Inflammatory macrophage treated with lipopolysaccharide for 1 hour (primary cell): ENCODE measurements at places on chromosomes 7 and 10.

DNA sequence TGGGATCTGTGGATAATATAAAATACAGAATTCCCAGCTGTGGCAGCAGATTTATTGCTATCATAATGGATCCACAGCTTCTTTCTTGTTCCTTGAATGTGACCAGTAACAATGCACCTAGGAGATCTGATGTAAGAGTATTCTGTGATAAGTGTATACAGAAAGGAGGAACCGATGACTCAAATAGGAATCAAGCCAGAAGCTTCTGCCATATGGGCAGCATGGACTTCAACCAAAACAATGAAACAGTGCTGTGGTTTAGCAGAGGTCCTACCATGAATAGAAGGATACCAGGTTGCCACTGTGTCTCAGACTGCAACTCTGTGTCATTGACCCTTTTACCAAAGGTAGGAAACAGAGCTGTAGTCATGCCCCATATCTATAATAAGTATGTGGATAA is 81.8 kb downstream of the PTPRZ1 start:
- DNase-seq: no peak

DNA sequence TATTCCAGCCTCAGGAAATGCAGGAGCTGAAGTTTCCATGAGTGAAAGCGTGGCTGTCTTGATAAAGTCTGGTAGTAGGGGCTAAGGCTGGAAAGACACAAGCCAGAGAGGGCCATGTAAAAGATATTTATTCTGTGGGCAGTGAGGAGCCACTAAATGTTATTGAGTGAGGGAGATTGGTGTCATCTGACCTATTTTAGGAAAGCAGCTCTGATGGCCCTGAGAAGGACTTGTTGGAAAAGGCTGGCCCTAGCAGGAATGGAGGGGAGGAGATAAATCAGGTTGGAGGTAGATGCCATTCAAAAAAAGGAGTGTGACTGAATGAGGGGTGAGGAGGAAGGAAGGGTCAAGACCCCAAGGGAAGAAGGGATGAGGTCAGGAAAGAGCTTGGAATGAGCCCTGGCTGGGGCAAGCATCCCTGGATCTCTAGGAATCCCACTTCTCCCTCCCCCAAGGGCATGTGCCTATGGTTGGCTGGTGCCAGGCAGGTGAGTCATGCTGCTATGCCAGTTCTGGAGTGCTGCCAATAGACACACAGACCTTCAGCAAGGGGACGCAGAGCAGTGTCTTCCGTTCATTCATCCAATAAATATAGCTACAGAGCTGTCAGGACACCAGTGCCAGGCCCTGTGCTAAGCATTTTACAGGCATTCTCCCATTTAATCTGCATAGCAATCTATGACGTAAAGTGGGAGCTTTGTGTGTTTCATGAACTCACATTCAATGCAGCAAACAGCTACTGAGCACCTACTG is 2.0 kb downstream of the ANKRD2 start:
- DNase-seq: no peak

GRCh38 chr10:3935141-3935540 is 150.1 kb upstream of the KLF6 start:
- DNase-seq: no peak

DNA sequence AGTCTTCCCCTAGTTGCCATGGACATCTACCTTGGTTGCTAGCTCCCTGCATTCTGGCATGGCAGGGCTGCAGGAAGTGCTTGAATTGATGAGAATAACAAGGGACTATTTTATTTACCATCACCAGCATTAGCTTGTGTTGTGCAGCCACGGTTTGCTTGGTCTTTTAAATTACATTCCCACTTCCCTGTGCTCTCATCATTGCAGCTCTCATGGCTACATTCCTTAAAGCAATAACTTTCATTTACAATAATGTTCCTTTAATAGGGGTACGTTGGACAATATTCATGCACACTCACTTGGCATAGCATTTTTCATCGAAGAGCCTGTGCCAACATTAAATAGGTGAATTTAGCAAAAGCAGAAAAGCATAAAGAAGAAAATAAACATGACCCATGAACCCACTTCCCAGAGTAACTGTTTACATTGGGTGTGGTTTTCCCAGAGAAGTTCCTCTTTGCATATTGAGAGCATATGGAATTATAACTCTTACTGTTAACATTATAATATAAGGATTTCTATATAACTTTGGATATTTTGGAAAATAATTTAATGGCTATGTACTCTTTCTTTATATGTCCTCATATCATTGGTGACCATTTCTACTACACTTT is 113.2 kb upstream of the VWC2 start:
- DNase-seq: no peak

DNA sequence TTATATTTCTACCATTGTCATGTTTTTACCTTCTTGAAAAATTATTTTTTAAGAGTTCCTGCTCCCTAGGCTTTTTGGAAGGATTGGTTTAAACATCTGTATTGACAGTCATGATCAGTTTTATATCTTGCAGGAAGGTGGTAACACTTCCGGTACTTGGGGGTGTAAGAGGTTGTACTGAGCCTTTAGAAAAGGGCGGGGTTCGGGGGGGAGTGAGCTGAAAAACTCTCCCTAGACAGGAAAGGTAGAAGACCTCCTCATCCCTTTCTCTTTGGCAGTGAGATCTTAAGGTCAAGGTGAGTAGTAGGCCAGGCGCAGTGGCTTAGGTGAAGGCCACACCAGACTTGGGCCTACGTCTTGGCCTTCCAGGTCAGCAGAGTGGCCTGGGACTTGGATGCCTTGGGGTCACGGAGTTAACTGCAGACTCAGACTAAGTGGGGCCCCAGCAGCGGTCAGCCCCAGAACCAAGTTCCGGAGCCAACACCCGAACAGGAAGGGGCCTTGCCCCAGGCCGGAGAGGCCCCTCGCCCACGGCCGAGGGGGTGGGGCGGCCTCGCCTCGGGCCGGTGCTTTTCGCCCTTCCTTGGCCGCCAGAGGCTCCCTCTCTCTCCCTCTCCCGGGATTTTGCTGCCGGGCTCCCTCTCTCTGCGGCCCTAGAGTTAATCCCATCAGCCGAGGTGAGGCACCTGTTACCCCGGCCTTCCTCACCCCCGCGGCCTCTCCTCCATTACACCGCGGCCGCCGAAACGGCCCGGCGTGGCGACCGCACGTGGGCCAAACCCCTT is at the start of gene PPP1R9A:
PPP1R9A (plus strand) TSS at position 569 of the 785 bp plus-strand sequence. CDS start 2,520 bp downstream, outside the sequence.
- peak; percentile 1 for DNase-seq

DNA sequence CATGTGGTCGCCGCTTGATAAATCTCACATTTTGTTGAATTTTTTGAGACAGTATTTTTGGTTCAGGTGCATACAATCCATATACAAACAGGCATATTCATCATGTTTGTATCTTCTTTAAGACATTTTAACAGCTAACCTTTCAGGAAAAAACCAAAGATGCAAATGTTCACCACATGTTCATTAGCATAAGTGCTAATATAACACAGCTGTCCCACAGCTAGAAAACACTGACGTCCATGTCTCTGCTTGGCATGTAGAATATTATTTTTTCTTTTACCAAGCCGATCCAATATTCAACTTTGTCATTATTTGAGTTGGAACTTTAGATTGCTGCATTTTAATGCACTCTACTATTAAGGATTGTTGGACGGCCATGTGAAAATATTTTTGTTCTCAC is 31.2 kb downstream of the BMPER start:
- no peak for DNase-seq

- DNase-seq: no peak
These were observed 470.8 kb upstream of the KCND2 start for GRCh38 chr7:119802147-119802546.

- no peak for DNase-seq
These were observed 7.4 kb upstream of the NRCAM start for GRCh38 chr7:108463613-108464012.

DNA sequence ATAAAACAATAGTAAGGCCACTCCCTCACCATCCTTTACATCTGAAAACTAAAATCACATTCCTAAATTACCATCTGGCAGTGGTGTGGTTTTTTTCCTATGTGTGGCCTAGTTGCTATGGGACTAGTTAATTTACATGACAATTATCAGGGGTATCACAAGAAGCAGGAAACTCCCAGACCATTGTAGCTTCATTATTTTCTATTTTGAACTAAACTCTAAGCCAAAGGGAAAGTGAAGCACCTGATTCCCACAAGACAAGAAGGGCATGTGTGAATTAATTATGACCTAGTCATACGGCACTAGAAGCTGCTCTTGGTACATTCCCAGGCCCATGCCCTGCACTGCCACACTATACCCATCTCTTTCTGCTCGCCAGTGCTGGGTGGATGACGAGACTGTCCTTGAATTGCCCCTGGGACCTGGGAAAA is 103.4 kb downstream of the ATXN7L1 start:
- DNase-seq: no peak

- no peak for DNase-seq
These were observed 256.0 kb downstream of the AHR start for GRCh38 chr7:17554341-17555015.

- DNase-seq: no peak
These were observed 14.0 kb upstream of the CDH23 start for GRCh38 chr10:71382757-71383156.

DNA sequence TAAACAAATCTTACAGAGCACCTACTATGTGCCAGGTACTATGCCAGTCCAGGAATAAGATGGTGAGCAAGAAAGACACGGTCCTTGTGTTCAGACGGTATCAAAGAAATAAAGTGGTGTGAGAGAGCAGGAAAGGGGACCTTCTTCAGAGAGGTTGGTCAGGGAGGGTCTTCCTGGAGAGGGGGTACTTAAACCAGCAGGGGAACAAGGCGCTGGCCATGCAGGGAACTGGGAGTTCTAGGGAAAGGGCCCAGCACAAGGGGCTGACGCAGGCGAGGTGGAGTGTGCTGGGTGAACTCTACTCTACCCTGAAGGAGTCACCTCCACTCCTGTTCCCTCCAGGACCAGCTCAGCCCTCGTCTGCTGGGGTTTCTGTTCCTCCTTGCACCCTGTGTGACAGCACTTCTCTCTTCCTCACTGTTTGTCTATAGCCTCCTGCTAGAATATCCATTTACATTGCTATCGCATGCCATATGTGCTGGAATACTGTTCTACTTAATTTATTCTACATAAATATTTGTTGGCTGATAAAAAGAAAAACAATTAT is 73.5 kb downstream of the AOAH start:
- peak; percentile 52 for DNase-seq

DNA sequence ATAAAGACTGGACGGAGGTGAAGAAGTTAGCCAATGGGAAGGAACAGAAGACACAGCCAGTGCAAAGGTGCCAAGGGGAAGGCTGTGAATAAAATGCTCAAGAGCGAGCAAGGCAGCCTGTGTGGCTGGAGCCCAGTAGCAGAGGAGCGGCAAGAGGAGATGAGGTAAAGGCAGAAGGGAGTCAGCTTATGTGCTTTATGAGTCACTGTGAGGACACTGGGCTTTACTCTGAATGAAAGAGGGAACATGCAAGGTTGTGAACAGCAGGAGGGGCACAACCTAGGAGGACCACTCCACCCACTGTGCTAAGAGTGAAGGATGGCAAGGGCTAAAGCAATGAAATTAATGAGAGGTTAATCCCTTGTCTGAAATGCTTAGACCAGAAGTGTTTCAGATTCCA is 129.0 kb upstream of the ODAD2 start:
- DNase-seq: no peak

- DNase-seq: no peak
These were observed 1.3 kb downstream of the GJD4 start for GRCh38 chr10:35606430-35606829.

DNA sequence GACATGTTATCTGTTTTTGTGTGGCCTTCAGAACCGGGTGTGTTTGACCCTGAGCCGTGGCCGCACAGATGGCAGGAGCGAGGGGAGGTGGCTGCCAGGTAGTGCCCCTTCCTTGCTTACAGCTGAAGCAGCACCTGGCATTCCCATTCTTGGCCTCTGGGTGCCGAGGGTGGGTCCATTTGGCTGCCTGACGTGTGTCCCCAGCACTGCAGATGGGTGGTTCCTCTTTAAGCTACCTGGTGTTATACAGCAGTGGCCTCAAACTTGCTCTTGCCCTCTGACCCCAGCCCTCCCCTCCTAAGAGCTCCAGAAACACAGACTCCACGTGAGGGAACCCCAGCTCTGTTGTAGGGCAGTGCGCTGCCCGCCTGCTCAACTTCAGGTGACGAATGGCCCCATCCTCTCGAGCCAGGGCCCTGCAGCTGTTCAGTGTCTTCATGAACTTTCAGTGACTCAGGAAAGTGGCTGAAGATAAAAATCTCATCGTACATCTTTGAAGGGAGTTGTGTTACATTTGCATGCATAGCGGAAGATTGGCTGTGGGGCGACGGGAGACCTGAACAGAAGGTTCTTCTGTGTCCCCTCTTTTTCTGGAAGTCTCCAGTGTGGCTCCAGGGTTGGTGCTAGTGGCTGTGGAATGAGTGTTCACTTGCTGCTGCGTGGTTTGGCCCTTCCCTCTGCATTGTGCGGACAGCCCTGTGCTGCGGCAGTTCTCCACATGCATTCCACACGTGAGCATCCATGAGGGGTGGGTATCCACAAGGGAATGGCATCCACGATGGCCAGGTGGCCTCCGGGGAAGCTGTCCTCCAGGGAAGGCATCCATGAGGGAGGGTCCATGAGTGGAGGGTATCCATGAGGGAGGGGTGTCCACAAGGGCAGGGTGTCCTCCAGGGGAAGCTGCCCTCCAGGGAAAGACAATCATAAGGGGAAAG is 91.6 kb downstream of the INPP5A start:
- DNase-seq: no peak

GRCh38 chr7:32161708-32162107 is 91.5 kb upstream of the PDE1C start:
- no peak for DNase-seq

DNA sequence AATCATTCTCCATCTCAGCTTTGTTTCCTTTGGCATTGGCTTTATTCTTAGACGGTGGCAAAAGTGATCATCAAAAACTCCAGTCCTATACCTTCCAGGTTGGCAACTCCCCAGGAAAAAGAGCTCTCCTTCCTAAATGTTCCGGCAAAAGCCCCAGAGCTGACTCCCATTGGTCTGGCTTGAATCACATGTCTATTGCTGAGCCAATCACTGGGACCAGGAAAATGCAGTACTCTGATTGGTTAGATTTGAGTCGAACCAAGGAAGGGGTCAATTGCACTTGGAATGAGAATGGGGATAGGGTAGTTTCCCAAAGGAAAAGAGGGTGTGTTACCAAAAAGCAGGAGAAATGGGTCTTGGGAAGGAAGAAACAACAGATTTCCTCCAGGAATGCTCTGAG is 22.3 kb downstream of the LEP start:
- DNase-seq: no peak

GRCh38 chr7:137936509-137937201 is 65.2 kb downstream of the CREB3L2 start:
- DNase-seq: no peak

DNA sequence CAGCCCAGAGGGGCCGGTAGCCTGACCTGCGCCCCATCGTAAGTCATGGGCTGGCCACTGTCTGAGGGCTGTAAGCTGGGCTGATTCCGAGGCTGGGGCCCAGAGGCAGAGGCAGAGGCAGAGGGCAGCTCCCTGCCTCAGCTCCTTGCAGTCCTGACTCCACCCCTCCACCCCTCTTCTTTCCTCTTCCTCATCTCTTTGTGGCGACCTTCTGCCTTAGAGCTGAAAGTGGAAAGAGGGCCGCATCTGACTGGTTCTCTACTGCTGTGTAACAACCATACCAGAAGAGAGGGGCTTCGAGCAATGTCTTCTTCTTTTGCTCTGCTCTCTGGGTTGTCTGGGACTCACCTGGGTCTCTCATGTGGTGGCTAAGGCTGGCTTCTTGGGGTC is 179.1 kb downstream of the RPS24 start:
- no peak for DNase-seq
